ENCODE measurements at places on chromosomes 5 and 9.

GRCh38 chr9:15670894-15671293, 118.1 kb downstream of the CCDC171 start:
- DNase-seq, result no peak

GRCh38 chr9:130361873-130362362, 82.8 kb upstream of the ASS1 start:
- DNase-seq, result no peak

DNA sequence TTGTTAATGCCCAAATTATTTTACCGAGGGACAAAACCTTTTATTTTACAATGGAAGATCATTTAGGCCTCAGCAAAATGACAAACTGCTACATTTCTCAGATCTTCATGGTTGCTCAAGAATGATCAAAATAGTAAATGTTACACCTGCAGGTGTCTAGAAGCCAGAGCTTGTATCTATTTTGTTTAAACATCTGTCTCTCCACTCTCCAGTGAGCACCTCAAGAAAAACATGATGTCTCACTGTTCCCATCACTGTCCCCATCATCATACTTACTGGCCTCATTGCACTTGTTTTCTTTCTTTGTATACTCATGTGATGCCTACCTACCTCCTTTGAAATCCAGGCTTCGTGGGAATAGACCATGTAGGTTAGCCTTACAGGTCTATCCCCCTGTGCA, 149.6 kb downstream of the TTLL11 start:
- DNase-seq, result no peak

DNA sequence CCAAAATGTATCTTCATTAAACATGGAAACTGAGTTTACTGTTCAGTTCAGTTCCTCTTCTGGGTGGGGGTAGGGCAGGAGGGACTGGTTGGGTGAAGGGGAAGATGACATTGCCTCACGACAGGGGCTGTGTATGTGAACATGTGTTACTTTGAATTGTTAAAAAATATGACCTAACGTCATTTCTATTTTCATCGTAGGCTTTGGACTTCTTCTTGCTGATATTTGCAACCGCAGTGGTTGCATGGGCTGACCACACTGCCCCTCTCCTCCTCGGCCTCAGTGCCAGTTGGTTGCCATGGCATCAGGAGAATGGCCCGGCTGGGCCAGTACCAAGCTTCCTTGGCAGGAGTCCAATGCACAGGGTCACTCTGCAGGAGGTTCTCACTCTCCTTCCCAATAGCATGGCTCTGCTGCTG, 41.5 kb downstream of the HACD4 start:
- no peak for DNase-seq

GRCh38 chr5:68942169-68942568, 151.6 kb upstream of the SLC30A5 start:
- DNase-seq, result no peak

DNA sequence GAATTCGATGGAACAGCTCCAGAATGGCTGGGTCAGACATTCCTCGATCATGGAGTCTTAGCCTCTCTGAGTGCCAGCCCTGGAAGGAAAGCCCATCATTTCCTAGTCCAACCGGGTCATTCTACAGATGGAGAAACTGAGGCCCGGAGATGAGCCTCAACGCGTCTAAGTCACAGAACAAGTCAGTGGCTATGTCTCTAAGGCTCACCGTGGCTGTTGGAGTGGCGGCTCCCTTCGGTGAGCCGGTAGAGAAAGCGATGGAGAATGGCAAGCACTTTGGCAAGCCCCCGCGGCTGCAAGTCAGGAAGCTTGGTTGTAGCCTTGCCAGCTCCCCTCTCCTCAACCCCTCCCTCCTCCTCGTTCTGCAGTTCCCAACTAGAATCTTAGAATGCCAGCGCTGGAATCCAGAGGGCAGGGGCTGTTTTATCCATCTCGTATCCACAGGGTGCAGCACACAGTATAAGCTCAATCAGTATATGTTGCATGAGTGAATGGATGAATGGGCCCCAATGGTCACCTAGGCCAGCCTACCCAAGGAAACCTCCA, 438 bp upstream of the ARSI start:
- no peak for DNase-seq

DNA sequence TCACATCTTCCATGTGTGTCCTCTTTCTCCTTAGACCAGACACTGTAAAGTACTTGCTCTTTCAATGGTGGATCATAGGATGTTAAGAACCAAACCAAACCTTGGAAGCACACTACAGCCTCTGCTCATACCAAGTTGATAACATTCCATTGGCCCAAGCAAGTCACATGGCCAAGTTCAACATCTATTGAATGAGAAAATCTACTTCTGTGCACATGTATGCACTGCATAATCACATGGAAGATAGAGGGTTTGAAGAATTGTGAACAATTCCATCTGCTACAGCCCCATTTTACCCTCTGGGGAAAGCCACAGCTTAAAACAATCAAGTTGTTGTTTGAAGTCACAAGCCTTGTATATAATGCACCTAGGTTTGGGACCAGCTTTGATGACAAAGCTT, 68.2 kb downstream of the MFAP3 start:
- DNase-seq, result no peak

DNA sequence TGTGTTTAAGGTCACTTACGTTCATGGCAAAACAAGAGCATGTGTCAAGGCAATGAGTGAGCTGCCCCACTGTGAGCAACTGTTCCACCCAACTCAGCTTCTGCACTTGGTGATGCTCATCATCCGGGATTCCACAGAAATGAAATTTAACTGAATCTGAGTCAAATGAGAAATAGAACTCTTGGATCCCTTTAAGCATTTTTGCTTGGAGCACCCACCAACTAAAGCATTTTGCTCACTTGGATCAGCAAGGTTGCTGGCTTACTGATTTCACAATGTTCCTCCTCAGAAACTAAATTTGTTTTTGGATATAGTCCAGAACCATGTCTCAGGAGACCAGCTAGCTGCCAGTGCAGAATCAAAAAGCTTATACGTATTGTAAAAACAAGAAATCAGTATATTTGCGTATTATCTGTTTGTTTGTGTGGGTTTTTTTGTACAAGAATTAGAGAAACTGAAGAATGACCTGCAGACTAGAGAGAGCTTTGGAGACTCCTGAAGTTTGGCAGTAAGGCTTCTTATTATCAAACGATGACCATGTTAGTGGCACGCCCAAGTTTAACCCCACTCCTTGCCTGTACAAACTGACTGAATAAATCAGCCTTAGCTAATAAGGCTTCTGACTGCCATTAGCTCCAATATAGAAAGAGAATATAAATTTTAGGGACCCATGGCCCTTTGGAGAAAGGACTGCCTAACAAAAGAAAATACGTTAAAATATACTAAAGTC, 153.8 kb upstream of the FST start:
- no peak for DNase-seq

DNA sequence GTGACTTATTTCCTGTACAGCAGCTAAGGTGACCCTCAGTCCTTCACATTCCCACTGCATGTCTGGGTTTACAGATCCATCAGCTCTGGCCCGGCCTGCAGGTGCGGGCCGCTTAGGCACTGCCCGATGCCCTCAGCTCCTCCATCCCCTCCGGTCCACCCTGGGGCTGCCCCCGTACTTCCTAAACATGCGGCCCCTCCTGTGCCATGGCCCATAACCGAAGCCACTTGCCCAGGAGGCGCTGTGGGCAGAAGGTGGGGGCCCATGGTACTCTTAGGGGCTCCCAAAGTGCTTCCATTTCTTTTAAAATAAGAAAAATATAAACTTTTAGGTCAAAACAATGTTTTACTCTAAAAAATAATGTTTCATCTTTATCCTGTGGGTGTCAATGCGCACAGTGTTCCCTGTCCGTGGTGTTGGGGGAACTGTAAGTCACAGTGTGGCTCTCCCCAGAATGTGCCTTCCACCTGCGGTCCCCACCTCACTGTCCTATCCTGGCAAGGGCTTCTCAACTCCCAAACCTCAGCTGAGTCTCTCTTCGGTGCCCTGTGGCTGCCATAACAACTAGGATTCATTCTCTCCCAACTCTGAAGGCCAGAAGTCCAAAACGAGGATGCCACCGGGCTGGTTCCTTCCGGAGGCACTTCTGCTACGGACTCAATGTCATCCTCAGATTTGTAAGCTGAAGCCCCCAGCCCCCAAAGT, 132.7 kb upstream of the LPCAT1 start:
- peak; percentile 7 for DNase-seq

- DNase-seq, result no peak
Observed at GRCh38 chr5:173053041-173053440, 3.1 kb upstream of the CREBRF start.

- no peak for DNase-seq
Observed at GRCh38 chr5:21880164-21880563, 973.0 kb downstream of the CDH12 start.

GRCh38 chr9:84331119-84331809, 9.3 kb downstream of the SLC28A3 start:
- DNase-seq, result no peak

DNA sequence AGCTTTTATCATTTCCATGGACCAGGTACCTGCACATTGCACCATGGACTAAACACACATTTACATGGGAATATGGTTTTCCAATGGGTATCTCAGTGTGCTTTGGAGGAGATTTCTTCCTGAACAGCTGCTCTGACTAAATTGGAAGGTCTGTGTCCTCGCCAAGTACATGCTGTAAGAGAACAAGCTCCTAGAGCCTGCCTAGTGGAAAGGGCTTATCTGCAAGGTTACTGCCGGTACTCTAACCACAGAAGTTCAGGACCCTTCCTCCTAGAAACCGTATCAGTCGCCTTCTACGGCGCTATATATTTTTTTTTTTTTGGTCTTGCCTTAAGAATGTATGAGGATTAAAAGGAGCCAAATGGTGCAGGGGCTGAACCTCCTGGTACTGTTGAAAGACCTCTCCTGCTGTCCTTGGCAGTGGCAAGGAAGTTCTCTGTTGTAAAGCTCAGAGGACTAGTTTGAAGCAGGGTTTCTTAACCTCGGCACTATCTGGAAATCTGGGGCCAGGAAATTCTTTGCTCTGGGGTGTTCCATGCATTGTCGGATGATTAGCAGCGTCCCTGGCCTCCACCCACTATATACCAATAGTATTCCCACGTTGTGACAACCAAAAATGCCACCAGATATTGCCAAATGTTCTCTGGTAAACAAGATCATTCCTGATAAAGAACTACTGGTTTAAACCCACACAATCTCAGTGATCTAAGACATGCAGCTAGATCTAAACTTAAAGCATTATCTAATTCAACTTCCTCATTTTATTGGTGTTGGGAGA, 107.4 kb downstream of the FBXO38 start:
- DNase-seq, result no peak

DNA sequence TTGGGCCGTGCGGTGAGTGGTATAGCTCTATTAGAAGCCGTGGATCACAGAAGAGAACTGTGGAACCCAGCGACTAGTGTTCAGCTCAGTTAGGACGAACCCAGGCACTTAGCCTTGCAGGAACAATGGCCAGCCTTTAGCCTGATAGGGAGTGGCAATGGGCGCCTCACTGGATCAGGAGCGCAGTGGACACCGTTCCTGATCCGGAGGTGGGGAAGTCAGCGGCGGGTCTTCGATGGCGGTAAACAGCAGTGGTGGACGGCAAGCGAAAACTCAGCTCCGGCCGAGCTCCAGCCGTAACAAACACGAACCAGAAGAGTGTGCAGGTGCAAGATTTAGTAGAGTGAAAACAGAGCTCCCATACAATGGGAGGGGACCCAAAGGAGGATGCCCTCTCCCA, 340.0 kb downstream of the TLE4 start:
- DNase-seq, result no peak

DNA sequence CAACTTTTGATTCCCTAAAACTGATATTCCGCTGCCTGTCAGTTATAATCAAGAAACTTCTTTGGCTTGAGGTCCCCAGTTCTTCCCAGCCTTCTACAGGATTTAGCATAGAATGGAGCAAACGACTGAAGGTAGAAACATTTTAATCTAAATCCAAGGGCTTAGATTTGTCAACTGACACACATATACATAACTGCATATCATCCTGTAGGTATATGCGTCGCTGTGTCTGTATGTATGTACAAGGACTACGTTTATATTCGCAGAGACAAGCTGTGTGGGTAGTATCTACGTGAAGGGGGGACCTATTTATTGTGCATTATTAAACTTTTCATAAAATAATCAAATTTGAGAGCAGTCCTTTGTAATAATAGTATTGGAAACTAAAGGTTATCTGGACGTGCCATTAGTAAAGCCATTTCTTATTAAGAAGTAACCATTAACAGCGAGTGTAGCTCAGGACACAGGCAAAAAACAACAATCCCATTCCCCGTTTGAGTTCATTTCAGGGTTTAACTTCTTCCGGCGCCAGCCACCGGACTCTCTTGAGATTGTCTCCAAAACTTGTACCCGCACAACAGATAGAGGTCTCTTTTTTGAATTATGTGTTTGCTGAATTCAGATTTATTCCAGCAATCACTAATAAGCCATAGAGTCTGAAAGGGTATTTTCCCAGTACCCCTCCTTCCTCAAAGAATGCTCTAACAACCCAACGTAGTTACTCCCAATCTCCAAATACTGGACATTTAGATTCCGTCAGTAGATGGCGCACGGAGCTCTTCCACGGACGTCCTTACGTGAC, 2.1 kb upstream of the MLLT3 start:
- peak; percentile 58 for DNase-seq

- DNase-seq, result no peak
Observed at GRCh38 chr9:15116130-15116580, 190.9 kb downstream of the TTC39B start.

DNA sequence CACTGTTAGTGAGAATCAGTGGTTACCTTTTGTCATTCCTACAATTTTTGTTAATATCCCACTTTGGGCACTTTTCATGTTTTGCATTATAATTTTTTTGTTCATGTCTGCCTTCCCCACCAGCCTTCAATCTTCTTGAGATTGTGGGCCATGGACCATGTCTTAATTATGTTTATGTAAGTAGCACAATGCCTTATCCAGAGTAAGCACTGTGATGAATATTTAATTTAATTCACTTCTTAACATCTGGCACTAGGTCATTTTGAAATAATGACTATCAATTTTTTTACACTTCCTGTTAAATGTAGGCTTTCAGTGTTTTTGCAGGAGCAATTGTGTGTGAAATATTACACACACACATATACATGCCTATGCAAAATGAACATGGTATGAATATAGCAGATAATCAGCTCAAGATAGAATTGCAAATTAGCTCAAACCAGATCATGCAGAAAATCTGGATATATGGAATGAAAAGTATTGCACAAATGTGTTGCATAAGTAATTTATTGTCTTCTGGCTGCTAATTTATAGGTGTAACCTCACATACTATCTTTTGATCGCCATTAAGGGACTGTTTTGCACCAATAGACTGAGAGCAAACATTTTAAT, 5.3 kb upstream of the SHOC1 start:
- no peak for DNase-seq

- DNase-seq, result no peak
Observed at GRCh38 chr5:169197343-169197742, 103.6 kb downstream of the SLIT3 start.

GRCh38 chr5:90598293-90598692, 39.7 kb downstream of the ADGRV1 start:
- no peak for DNase-seq

GRCh38 chr9:18496256-18497000, 22.5 kb downstream of the ADAMTSL1 start:
- no peak for DNase-seq

DNA sequence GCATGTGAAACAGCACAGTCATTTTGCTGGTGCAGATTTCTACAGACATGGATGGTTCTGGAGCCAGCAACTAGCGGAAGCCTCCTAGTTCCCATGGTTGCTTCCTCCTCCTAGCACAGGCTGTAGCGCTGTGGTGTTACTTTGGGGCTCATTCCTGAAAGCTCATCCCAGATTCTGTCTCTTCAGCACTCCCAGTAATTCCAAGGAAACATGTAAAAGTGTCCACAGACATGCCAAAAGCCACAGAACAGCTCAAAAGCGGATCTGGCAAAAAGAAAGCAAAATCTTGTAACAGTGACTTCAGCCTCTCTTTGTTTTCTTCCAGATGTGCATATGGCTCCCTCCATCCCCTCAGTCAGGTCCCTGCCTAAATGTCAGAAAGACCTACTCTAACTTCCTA, 144.1 kb downstream of the CEP120 start:
- DNase-seq, result no peak
